ENCODE measurements at places on chromosomes 1 and 21.

DNA sequence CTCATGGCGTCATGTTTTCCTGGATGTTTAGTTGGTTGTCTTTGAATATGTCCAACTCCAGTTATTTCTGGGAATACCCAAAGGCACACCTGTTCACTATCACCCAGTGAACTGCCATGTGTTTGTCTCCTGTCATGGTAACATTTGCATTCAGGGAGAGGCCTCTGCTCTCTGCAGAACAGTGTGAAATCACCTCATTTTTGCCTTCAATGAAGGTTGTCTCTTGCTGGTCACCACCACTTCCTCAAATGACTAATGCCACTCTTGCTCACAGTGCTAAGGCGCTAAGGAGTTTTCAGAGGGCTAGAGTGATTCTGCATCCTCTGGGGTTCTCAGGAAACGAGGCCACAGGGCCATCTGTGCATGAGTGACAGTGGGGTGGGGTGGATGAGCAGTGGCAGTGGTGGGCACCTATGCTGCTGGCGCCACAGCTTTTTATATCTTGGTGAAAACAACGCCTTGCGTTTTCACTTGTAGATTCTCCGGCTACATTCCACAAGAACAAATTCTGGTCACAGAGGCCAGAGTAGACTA, 60.0 kb upstream of the ATP5PO start:
- DNase-seq = no peak

DNA sequence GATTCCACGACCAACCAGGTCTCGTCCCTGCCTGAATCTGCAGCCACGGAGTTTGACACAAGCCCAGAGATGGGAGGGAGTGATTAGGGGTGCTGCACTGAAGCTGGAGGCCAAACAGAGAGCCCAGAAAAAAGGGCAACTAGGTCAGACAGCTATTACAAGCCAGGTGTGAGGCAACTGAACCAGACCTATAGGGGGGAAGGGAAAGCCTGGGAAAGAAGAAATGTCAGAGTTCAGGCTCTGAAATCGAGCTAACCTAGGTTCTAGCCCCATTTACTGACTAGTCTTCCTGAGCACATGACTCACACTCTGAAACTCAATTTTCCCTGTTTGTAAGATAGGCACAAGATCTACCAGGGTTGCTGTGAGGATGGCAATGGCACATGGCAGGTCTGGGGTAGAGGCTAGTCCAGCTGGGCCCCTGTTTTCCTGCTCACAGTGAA, 1.7 kb downstream of the DHCR24 start:
- DNase-seq = no peak

- no peak for DNase-seq
Measured at GRCh38 chr1:208248991-208249696, 5.0 kb upstream of the PLXNA2 start.

DNA sequence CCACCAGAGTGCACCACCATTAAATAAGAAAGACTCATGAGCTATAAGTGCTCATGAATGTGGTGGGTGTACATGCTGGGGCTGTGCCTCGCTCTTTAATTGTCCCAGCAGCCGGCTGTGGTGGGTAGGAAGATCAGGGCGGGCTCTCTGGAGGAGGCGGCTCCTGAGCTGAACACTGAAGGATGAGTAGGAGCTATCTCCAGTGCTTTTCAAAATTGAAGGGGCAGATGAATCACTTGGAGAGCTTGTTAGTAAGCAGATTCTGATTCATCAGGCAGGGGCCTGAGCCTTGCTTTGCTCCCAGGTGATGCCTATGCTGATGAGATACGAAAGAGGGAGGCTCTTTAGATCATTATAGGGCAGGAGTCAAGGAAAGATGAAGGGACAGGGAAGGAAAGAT, 54.1 kb downstream of the ETS2 start:
- DNase-seq = no peak

DNA sequence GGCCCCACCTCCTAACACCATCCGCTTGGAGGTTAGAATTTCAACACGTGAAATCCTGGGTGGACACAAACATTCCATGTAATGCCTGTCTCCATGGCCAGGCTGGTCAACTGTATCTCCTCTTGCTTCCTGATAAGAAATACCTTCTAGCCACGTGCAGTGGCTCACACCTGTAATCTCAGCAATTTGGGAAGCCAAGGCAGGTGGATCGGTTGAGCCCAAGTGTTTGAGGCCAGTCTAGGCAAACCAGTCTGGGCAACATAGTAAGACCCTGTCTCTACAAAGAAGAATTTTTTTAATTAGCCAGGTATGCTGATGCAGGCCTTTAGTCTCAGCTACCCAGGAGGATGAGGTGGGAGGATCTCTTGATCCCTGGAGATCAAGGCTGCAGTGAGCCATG, 58.3 kb upstream of the GALNT2 start:
- no peak for DNase-seq

DNA sequence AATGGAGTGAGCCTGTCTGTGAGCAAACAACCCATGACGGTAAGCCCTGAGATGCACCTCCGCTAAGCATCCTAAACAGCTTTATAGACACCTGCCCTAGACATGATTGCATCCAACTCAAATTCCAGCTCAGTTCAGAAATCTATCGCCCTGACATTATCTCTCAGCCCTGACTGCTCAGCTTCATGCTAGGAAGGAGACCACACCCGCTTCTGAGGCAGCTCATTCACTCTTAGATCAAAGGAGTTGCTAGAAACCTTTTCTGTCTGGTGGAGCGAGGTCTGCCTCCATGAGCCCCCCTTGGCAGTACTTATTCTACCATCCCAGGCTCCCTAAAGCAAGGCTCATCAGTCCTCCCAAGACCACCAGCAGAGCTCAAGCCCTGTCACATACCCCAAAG, 17.0 kb downstream of the IL10RB start:
- DNase-seq = no peak

DNA sequence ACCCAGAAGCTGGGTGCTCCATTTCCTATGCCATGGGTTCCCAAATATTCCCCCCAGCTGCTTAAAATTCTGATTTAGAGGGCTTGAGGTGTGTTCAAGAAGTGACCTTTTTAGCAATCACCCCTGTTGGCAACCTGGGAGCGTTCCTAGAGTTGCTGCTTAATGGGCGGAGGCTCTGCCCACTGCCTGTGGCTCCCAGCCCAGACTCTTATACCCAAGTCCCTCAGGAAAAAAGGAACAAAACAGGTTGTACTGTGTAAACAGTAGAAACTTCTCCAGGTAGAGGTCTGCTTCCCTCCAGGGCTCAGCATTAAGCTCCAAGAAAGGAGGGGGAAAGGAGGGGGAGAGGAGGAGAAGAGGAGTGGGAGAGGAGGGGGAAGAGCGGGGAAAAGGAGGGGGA, 14.6 kb upstream of the TENT5C start:
- DNase-seq = no peak

DNA sequence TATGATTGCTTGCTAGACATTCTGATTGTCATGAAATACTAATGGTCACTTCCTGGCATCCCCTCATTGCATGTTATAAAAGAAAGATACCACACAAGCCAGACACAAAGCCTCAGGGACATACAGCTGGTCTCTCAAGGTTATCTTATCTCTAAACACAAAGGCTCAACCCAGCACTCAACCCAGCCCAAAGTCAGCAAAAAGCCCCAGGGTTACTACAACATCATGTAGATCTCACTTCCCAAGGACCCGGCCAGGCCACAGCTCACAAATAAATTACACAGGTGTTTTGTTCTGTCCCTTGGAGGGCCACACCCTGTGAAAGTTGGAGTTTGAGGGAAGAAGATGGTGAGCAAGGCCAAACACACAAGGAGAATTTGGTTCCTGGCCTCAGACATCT, 109.7 kb upstream of the BARHL2 start:
- DNase-seq = no peak

DNA sequence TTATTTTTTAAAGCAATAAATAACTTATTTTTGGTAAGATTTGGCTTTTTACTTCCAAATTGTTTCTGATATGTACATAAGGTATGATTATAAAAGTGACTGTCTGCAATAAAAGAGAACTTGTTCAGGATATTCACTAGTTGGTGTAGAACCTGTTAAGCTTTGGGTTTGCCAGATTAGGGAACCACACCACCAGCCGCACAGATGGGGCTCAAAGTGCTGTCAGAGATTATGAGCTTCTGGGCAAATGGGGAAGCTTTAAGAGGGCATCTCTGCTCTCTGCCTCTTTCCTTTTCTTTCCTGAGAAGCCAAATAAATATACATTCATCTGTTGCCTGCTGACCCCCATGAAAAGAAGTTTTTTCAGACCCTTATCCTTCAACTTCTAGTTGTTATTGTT, 25.4 kb downstream of the IVNS1ABP start:
- no peak for DNase-seq

GRCh38 chr1:83115785-83116184, 883.1 kb downstream of the TTLL7 start:
- DNase-seq = no peak

DNA sequence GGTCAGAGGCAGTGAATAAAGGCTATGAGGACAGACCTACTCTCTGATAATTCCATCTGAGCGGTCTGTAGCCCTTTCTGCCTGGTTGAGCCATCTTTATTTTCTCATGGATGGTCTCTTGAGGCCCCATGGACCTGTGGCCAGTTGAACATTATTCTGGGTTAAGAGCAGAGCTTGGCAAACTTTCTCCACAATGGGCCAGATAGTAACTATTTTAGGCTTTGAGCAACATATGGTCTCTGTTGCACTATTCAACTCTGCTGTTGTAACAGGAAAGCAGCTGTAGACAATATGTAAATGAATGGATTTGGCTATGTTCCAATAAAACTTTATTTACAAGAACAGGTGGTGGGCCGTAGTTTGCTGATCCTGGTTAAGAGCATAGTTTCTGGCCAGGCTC, 62.7 kb downstream of the KAZN start:
- DNase-seq = no peak

GRCh38 chr1:31977385-31978131, 36.1 kb upstream of the KHDRBS1 start:
- DNase-seq = no peak

- no peak for DNase-seq
Measured at GRCh38 chr1:37239225-37239740, 205.0 kb upstream of the GRIK3 start.

GRCh38 chr1:67557696-67558448, 127.1 kb upstream of the GADD45A start:
- no peak for DNase-seq

DNA sequence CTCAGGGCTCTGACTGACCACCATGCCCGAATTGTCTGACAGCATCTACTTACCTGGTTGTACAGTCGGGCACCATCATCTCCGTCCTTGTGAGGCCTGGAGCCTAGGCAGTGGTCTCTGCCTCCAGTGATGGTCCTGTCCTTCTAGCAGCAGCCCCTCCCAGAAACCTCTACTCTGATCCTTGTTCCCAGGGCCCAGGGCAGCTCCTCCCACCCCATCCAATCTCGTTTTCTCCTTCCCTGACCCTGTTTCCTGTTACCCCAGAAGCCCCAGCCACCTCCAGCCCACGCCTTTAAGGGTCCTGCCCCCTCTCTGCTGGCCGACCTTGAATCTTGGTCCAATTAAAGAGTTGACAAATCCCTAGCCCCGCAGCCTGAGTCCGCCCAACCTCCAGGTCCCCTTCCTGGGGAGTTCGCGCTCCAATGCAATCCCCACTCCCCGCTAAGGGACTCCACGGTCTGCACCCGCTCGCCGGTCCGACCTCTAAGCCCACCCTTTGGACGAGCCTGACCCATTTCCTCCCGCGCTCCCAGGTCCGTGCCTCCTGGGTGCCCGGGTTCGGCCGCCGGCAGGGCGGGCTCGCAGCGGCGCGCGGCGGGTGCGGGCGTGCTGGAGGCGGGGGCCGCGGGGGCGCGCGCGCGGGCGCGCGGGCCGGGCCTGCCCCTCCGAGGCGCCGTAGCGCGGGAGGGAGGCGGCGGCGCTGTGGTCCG, at the start of gene B4GALT2:
Gene B4GALT2 (plus strand): TSS at position 660 of the 710 bp plus-strand sequence. CDS start 1,951 bp downstream, outside the sequence.
- DNase-seq = peak; percentile 9

- DNase-seq = no peak
Measured at GRCh38 chr1:108511764-108512163, 48.1 kb upstream of the EEIG2 start.

DNA sequence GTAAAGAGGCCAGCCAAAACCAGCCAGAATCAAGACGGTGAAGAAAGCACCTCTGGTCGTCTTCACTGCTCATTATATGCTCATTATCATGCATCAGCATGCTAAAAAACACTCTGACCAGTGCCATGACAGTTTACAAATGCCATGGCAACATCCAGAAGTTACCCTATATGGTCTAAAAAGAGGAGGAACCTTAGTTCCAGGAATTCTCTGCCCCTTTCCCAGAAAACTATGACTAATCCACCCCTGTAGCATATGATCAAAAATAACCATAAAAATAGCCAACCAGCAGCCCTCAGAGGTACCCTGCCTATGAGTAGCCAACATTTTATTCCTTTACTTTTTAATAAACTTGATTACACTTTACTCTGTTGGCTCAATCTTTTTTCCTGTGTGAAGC, 34.2 kb upstream of the PBX1 start:
- DNase-seq = no peak

- no peak for DNase-seq
Measured at GRCh38 chr1:115546846-115547245, 94.9 kb upstream of the VANGL1 start.

GRCh38 chr21:40282912-40283886, 416.0 kb downstream of the PCP4 start:
- no peak for DNase-seq

DNA sequence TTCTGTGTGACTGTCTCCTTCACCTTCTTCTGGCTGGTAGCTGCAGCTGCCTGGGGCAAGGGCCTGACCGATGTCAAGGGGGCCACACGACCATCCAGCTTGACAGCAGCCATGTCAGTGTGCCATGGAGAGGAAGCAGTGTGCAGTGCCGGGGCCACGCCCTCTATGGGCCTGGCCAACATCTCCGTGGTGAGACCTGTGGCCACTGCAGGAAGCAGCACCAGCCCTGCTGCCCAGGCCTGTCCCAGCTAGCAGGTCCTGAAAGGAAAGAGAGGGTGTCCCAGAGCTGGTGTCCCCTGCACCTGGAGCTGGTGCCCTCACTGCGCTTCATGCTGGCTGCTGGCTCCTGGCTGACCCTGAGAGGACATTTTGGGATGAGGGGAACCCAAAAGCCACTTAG, 5.9 kb upstream of the ATXN7L2 start:
- DNase-seq = no peak

- no peak for DNase-seq
Measured at GRCh38 chr1:89721351-89721750, 88.4 kb downstream of the LRRC8C start.

- DNase-seq = no peak
Measured at GRCh38 chr1:87392248-87393192, 63.8 kb downstream of the LMO4 start.

DNA sequence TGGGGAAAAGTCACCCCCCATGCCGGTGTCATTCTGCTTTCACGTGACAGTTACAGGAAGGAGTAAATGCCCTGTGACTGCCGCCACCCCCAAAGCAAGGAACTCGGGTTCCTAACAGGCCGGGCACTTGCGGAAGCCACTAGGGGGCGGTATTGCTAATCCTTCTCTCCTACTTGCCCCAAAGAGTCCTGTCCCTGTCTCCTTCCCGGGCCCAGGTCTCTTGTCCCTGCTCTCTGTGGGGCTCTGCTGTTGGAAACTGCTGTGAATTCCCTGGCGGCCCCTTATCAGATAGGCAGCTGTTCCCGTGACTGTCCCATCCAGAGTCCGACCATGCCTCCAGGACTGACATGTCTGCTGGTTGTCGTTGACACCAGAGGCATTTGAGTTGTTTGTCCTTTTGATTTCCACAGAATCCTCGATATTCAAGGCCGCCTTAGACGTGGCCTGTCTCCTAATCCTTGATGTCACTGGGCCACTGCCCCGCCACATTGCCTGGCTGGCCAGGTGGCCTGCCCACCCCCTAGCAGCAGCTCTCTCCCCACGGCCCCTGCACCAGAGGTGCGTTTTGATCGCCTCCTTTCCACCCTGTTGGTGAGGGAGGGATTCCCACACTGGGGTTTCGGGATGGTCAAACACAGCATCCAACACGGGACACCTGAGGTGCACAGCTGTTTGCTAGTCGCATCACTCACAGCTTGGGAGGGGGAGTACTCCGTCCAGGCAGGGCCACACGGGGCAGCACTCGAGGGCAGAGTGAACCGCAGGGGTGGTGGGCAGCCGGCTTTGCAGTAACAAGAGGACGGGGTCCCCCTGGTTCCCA, 37.3 kb downstream of the CHAF1B start:
- no peak for DNase-seq

All from amygdala (tissue), 56 donors.